Suppressor macrophage treated with lipopolysaccharide for 1 hour (primary cell): ENCODE measurements at places on chromosomes 5 and 9.

DNA sequence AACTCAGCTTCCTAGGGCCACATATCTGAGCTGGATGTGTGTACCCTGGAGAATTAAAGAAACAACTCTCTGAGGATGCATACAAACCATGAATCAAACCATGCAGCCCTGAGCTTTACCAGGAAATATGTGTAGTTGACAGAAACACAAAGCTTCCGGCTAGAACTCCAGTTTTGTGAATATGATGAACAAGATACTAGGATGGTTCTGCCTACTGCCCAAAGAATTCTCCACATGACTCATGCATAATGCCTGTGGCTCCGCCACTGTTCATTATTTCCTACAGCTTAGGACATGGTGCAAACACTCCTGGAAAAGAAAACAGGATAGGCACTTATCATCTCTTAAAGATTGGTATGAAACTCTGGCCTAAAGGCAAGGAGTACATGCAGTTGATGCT, 343.4 kb downstream of the DNAH5 start:
- no peak for DNase-seq

GRCh38 chr5:40364441-40364840, 315.3 kb upstream of the PTGER4 start:
- DNase-seq = no peak

GRCh38 chr9:129107651-129108050, 2.9 kb downstream of the CRAT start:
- DNase-seq = no peak

DNA sequence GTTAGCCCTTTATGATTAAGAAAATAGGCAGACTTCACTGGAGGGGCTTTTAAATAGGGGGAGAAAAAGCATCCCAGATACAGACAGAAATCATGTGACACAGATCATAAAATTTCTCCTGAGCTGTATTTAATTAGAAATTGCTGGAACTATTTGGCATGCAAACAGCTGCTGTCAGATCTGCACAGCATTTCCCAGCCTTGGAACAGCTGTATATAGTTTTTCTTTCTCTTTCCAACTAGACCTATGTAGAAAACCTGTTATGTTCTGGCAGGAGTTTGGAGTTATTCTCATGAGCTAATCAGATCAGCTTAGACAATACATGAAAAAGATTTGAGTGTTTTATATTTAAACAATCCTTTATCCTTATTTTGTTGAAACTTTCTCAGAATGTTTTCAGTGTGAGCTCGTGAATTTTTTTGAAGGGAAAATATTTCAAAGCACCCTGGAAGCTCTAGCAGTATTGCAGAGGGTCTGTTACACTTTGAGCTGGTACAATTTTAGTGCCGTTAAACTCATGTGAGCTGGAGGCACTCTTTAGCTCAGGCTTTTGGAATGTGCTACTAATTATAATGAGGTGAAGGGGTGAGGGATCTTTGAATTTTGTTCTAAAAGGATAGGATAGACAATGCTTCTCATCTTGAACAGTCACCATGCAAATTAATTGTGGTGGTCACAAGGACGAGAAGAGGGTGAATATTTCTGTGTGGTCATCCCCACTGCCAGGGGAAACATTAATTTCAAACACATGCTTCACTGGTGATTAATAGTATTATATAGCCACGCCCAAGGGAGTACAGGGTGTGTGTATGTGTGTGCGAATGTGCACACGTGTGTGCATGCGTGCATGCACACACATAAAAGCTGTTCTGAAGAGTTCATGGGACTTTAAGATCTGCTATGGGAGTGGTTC, 239.4 kb upstream of the FBXL7 start:
- DNase-seq = no peak

DNA sequence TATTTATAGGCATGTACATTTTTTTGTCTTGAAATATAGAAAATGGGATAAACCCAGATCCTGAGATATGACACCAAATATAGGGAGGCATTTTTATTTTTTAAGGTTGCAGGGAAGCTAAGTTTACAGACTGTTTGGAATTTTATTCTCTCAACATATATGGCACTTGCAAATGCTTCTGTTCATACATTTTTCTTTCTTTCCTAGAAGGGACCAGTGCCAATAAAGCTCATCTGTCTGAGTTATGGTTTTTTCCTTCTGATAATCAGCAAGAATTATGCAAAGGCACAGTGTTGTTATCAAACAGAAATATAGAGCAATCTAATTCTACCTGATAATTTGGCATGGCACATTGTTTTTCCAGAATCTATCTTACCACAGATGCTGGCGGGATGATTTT, 156.9 kb upstream of the GPR151 start:
- DNase-seq = no peak

DNA sequence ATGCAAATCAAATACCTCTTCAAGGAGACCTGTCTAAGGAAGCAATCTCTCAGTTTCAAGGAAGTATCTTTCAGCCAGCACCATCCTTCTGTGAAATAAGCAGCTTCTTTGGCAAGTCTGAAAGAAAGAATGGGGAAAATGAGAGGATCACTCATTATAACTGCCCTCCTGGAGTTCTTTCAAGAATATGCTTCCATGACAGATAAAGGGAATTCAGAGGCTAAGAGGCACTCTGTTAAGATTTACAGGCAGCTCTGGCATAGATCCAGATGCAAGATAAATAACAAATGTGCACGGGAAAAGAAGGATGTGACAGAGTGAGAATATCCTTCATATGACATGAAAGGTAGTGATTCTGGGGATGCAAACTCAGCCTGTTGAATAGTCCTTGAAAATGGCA, 348.2 kb upstream of the CCNG1 start:
- no peak for DNase-seq

GRCh38 chr9:113266174-113266573, 9.2 kb downstream of the CDC26 start:
- DNase-seq = no peak

GRCh38 chr9:16542290-16542689, 328.2 kb downstream of the BNC2 start:
- DNase-seq = no peak

DNA sequence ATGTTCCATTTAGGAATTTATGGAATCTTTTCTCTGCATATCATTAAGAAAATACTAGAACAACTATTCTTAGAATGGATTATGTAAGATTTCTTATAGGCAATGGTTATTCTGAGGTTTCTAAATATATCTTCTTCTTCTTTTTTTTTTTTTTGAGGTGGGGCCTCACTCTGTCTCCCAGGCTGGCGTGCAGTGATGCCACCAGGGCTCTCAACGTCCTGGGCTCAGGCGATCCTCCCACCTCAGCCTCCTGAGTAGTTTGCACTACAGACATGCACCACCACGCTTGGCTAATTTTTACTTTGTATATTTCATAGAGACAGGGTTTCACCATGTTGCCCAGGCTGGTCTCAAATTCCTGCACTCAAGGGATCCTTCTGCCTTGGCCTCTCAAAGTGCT, 137.2 kb downstream of the SREK1 start:
- DNase-seq = peak; percentile 36

DNA sequence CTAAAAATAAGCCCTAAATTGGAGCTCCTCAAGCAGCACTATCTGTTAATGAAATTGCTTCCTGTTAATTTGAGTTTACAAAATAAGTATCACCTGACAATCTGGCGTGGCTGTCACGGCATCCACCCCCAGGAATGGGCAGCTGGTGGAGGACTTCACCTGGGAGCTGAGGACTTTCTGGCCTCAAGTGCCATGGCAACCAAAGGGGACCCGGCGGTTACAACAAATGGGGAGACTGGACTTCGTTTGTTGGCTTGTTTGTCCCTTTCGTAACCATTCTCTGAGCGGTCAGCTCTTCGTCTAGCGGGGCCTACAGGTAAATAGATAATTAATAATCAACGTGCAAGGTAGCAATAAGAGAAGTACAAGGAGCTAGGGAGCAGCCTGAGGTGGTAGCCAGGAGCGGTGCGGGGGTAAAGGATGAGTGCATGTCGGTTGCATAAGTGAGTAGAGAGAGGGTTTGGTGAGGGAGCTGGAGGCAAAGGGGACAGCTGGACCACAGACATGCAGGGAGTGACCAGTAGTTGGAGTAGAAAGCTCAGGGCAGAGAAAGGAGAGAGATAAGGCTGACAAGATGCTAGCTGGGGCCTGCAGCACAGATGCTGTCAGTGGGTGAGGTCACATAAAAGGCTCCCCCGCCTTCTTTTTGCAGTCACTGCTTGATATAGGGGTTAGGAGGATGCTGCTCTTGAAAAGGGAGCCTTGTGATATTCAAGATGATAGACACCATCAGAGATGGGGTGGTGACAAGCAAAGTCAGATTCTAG, 62.5 kb downstream of the HSPA4 start:
- no peak for DNase-seq

- DNase-seq = no peak
These were observed 43.2 kb upstream of the SREK1 start for GRCh38 chr5:66100851-66101250.

- no peak for DNase-seq
These were observed 61.3 kb downstream of the TTLL11 start for GRCh38 chr9:122031776-122032175.

DNA sequence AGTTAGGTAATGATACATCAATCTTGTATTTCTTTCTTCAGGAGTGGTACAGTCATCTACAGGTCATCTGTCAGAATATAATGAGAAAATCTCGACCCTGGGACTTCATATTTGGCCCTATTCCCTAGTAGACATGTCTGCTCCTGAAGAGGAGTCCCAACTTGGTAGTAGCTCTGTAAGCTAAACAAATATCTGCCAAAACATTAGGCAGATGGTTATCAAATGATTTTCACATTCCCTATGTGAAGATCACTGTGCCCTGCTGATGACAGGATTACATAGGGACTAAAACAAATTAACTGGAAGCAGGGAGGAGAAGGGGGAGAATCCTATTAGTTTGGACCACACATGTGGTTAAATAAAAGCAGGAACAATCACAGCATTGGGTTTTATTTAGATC, 138.6 kb upstream of the NFIB start:
- no peak for DNase-seq
